ENCODE measurements at places on chromosomes 12 and 14.

GRCh38 chr12:27873010-27873409, 93.0 kb upstream of the MANSC4 start:
- DNase-seq: no peak

DNA sequence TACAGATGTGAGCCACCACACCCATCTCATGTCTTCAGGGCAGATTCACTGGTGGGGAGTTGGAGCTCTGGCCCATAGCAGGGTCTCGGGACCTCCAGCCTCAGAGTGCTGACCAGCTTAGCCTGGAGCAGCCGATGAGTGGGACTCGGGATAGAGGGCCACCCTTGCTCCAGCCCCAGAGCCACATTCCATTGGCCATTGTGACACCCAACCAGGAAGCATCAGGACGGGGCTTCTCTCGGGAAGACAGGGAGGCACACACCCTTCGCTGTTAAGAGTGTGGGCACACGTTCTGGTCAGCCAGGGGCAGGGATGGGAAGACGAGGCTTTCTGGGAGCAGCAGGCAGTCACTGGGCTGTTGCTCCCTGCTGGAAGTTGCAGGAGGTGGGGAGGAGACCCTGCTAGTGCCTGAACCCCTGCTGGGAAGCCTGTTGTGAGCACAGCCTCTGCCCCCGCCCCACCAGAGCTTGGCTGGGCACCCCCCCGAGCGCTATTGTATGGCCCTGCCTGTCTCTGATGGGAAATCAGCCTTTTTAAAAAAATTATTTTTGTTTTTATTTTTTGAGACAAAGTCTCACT, 1.6 kb downstream of the ADGRD1 start:
- DNase-seq: no peak

DNA sequence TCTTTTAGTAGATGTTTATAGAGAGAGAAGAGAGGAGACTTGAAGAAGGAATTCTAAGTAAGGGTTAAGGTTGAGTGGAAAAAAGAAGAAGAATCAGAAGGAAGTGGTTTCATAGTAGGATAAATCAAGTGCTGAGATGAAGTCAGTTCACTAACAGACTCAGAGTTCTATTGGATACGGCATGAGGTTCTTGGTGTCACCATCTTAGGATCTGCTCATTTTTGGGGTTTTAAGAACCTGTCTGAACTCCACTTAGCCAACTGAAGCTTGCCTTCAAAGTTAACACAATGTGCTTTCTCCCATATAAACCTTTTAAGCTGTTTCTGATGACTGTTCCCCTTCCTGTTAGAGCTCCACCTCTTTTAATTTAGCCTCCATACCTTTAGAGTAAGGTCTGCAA, 152.6 kb downstream of the PRKCH start:
- no peak for DNase-seq

- no peak for DNase-seq
Measured at GRCh38 chr14:72499746-72500145, 394.2 kb downstream of the DPF3 start.

Data from germinal center (tissue), 1 donor.